Placental pericyte (primary cell): ENCODE measurements at places on chromosomes 5 and 9. TPM values are rescaled to one million over a fixed set of nuclear protein-coding genes. Genes with fewer than 3 reads are reported as not detected.

CBY3 gene
- 0.29 TPM in 1 of 2 replicates, not detected in the other for total RNA-seq

BTNL3 gene
- total RNA-seq = not detected in 2 replicates

PCDHB2 gene
- total RNA-seq = 0.22 and 0.29 TPM in 2 replicates

SPATA24 gene
- total RNA-seq = 4.9 and 7.0 TPM in 2 replicates

TLE1 gene
- total RNA-seq = 15.5 and 20.6 TPM in 2 replicates

HTR1A gene
- total RNA-seq = not detected in 2 replicates

MZB1 gene
- 0.29 TPM in 1 of 2 replicates, not detected in the other for total RNA-seq

CRHBP gene
- total RNA-seq = 1.0 TPM in 1 of 2 replicates, not detected in the other

PRDM9 gene
- total RNA-seq = not detected in 2 replicates

C9orf50 gene
- total RNA-seq = not detected in 2 replicates

DBH gene
- total RNA-seq = not detected in 2 replicates

CAPSL gene
- not detected in 2 replicates for total RNA-seq

IFNA17 gene
- total RNA-seq = not detected in 2 replicates

PCDHGA6 gene
- total RNA-seq = 4.3 and 4.8 TPM in 2 replicates

TSC1 gene
- total RNA-seq = 64.1 and 91.3 TPM in 2 replicates

ST8SIA4 gene
- total RNA-seq = 3.0 and 15.3 TPM in 2 replicates

AGXT2 gene
- not detected in 2 replicates for total RNA-seq

SOHLH1 gene
- not detected in 2 replicates for total RNA-seq

TAF11L10 gene
- not detected in 2 replicates for total RNA-seq

RNF38 gene
- 11.6 and 12.2 TPM in 2 replicates for total RNA-seq

EDIL3 gene
- total RNA-seq = 8.1 and 54.3 TPM in 2 replicates

FGF18 gene
- total RNA-seq = under 0.01 TPM in 2 replicates

DBN1 gene
- 125 and 151 TPM in 2 replicates for total RNA-seq

ALDOB gene
- total RNA-seq = not detected in 2 replicates

PCDHB9 gene
- 0.14 TPM in 1 of 2 replicates, not detected in the other for total RNA-seq

FNIP1 gene
- 66.1 and 72.4 TPM in 2 replicates for total RNA-seq

HMMR gene
- 1.3 and 49.0 TPM in 2 replicates for total RNA-seq

PCDHGA11 gene
- 12.7 and 19.2 TPM in 2 replicates for total RNA-seq

ZNF474 gene
- 0.22 and 0.57 TPM in 2 replicates for total RNA-seq

IFNA13 gene
- not detected in 2 replicates for total RNA-seq

SH3PXD2B gene
- 39.6 and 41.8 TPM in 2 replicates for total RNA-seq

SIT1 gene
- not detected in 2 replicates for total RNA-seq

NCBP1 gene
- total RNA-seq = 25.6 and 52.3 TPM in 2 replicates

TAS2R1 gene
- total RNA-seq = 0.29 TPM in 1 of 2 replicates, not detected in the other

POLR3G gene
- total RNA-seq = 1.1 and 5.0 TPM in 2 replicates
